ENCODE measurements at places on chromosomes 11 and 22. TPM values are rescaled to one million over a fixed set of nuclear protein-coding genes. Genes with fewer than 3 reads are reported as not detected.

- peak; percentile 88 for DNase-seq
These were observed 3.0 kb downstream of the ATL3 start for GRCh38 chr11:63667995-63668795.

The OSBPL5 gene
- total RNA-seq: 55.7 TPM

- no peak for DNase-seq
These were observed 53.0 kb upstream of the TTLL12 start for GRCh38 chr22:43239956-43240355.

DNA sequence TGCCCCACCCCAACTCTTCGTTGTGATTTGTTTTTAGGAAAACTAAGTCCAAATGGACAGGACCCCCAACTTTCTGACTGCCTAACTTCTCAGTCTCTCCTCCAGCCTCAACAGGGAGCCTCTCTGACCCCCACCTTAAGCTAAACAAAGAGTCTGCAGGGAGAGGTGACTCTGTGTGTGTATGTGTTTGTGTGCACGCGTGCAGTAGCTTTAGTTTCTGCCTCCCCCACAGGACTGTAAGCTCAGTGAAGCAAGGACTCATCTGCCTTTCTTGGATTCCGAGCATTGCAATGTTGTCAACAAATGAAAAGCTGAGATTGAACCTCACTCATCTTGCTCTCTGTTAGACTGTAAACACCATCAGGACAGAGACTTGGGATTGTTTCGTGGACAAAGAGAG lies 7.9 kb downstream of the SNAP29 start:
- peak; percentile 38 for DNase-seq

DNA sequence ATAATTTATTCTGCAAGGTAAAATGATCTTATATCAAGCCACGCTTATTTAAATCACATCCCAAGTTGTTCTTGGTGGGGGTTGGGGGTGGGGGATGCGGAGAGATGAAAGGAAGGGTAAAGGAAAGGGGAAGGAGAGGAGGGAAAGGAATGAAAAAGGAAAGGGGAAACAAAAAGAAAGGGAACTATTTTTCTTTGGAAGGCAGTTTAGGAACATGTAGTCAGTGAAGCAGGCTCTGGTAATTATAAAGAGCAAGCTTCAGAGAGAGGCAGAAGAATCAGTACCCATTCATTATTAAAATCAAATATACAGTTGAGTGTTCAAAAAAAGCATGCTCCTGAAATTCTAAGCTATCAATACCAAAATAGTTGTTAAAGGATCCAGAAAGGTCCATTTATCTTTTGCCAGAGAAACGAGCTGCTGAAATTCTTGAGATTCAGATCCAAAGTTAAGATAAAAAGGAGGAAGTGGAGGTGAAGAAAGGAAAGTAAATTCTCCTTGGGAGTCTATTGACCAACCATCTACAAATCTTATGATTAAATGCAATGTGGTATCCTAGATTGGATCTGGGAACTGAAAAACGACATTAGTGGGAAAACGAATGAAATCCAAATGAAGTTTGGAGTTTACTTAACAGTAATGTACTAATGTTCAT lies 107.4 kb downstream of the SGSM3 start:
- no peak for DNase-seq

GRCh38 chr11:110720431-110721275 lies 8.4 kb upstream of the ARHGAP20 start:
- DNase-seq: peak; percentile 71

GRCh38 chr22:50139843-50140415 lies 30.6 kb upstream of the PANX2 start:
- no peak for DNase-seq

Measured in fibroblast of villous mesenchyme (primary cell).